ENCODE measurements at places on chromosomes 4 and X.

DNA sequence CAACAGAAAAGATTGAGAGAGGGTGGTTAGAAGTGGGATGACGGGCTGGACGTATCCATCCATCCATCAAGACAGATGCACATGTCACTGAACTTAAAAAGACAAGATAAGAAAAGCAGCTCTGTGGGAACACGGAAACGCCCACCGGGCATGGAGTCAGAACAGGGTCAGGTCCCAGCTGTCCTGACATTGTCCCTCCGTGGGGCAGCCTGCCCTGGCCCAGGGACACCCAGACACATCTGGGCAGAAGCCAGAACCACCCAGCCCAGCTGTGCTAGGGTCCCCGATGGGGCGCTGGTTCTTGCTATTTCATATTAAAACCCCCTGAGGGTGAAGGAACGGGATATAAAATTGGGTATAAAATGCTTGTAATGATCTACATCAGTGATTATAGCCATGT is 88.5 kb downstream of the PPP2R2C start:
- no peak for DNase-seq

- no peak for DNase-seq
Observed at GRCh38 chr4:17552427-17552826, 24.6 kb upstream of the LAP3 start.

DNA sequence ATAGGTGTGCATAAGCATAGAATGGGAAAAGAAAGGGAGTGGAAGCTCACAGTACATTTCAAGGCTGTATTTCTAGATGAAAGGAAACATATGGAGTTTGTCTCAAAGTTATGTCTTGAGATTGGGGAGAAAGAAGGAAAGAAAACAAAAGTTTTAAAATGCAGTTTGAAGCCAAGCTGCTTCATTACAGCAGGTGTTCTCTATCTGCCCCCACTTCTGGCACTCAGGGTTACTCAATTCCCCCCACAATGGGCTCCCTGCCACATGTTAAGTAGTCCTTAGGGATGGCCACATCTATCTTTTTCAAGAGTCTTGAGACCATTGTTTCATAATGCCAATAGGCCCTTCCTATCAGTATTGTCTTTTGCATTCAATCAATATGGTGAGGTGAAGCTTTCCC is 367.4 kb upstream of the ANXA10 start:
- no peak for DNase-seq

DNA sequence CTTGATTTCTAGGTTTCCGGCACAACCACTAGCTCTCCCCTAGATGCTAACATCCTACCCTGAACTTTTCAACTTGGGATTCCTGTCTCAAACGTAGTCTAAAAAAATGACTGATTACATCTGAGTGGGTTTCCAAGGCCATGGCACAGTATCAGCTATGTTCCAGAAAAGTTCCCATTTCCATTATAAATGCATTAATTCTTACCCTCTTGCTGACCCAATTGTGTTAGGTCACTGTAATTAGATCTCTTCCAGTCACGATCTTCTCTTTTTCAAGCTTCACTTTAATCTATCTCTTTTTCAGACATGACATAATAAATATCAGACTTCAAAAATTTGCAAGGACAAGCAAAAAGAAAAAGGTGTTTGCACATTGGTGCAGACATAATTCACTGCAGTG is 50.6 kb upstream of the PDE5A start:
- no peak for DNase-seq

GRCh38 chr4:48139691-48140090 is 5.6 kb upstream of the TXK start:
- DNase-seq, result no peak

DNA sequence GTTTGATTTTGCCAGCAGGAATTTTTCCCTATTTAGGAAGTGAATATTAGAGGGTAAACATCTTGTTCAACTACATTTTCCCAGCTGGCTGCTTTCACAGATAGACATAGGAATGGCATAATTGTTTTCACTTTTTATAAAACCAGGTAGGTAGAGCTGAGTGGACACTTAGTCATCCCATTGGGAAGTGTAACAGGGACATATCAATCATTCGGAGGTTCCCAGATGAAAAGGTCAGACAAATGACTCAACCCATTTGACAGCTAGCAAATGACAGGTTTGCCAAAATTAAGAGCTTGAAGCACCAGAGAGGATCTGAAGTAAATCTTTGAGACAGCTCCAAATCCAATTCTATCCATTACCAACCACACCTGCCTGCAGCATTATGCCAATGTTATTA is 205.3 kb downstream of the SLC39A8 start:
- DNase-seq, result no peak

DNA sequence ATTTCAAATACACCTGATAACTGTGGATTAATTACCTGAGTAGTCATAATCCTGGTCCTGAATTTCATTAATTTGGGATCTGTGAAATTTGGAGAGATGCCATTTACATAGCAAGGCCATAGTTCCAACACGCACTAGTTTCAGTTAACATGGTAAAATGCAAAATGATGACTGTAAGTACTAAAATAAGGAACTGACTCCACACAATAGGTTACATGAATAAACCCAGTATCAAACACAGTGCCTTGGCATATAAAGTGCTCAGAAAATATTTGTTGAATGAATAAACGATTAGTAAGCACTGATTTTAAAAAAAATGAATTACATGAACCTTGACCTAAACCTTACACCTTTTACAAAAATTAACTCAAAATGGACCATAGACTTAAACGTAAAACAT is 9.0 kb downstream of the FBXO8 start:
- DNase-seq, result no peak

- no peak for DNase-seq
Observed at GRCh38 chr4:102736636-102737549, 23.9 kb downstream of the MANBA start.

GRCh38 chr4:94486372-94486801 is 34.6 kb downstream of the PDLIM5 start:
- no peak for DNase-seq

DNA sequence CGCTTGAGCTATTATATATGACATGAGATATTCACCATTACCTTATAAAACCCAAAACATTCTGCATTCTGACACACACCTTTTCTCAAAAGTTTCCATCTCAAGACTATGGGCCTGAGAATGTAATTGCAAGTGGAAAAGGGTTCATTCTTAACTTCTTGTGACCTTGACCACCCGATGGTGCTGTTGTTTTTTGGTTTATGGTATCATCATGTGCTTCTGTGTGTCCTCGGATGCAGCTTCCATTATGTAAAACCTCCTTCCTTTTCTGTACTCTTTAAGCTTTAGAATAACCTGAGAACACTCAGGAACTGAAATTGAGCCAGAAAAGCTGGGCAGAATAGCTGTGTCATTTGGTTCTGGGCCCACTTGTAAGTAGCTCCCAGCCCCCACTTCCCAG is 16.2 kb upstream of the PUDP start:
- no peak for DNase-seq

DNA sequence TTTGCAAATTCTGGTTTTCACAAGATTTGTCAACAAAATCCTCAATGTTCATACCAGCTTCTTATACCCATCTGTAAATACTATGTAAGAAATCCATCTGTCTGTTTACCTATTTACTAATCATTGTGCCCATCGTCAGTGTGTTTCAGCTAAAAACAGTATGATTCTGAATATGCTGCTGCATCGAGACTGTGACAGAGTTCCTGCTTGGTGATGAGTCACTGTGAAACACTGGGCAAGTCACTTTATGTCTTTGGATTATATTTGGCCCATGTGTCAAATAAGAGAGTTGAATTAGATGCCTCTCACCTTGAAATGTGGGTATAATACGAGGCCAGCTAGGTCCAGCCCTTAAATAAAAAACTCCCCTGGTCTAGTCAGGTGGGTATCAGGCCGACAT is 79.3 kb downstream of the CBLL2 start:
- DNase-seq, result no peak

- DNase-seq, result no peak
Observed at GRCh38 chrX:5775846-5776430, 452.7 kb downstream of the NLGN4X start.

GRCh38 chr4:160184884-160185283 is 1082.0 kb downstream of the RAPGEF2 start:
- DNase-seq, result no peak

Measured in tibial artery (tissue), 4 donors.